H1 (cell line): ENCODE measurements at places on chromosomes 13 and 19.
A peak's percentile ranks its signal among the peaks of the same experiment; 100 is the strongest.

DNA sequence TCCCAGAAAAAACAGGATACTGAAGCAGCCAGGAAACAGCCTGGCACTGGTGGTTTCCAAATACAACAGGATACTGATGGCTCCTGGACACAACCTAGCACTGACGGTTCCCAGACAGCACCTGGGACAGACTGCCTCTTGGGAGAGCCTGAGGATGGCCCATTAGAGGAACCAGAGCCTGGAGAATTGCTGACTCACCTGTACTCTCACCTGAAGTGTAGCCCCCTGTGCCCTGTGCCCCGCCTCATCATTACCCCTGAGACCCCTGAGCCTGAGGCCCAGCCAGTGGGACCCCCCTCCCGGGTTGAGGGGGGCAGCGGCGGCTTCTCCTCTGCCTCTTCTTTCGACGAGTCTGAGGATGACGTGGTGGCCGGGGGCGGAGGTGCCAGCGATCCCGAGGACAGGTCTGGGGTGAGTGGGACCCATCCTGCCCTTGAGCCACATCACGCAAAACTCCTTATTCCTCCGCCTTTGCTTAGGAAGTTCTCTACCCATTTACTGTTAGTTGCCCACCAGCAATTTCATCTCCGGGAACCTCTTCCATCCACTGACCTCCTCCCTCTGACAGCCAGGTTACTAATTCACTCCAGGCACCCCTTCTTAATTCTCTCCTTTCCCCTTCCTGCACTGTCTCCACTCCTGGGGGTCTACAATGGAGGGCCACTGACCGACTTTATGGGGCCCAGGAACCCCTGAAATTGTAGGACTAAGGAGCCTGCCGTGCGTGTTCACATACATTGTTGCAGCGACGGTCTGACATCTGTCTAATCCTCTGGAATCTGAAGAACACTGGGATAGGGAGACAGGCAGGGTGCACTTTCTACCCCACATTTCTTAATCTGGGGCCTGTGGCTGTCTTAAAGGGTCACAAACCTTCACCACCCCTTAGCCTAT lies 1.2 kb downstream of the ITPKC start:
- no peak for DNase-seq

GRCh38 chr19:2856457-2857050 lies 10.6 kb upstream of the ZNF556 start:
- no peak for DNase-seq

- DNase-seq, result peak; percentile 46
These were observed 3.6 kb downstream of the C2CD4C start for GRCh38 chr19:405121-405965.

DNA sequence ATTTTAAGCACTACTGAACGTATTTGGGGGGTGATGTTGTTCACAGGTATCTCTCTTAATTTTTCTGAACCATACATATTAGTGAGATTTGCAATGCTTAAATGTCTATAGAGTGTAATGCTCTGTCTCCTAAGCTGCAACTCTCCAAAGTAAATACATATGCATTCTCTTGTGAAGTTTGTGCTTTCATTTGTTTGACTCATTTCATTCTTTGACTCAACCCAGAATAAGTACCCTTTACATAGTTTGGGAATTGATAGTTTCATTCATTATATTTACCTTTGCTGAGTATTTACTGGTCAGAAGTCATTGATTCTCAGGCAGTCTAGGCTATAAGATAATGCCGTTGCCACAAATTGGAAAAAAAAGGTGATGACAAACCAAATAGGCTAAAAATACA lies 406.9 kb downstream of the FGF9 start:
- no peak for DNase-seq

- DNase-seq, result no peak
These were observed 60.0 kb upstream of the LRCH1 start for GRCh38 chr13:46492946-46493345.

DNA sequence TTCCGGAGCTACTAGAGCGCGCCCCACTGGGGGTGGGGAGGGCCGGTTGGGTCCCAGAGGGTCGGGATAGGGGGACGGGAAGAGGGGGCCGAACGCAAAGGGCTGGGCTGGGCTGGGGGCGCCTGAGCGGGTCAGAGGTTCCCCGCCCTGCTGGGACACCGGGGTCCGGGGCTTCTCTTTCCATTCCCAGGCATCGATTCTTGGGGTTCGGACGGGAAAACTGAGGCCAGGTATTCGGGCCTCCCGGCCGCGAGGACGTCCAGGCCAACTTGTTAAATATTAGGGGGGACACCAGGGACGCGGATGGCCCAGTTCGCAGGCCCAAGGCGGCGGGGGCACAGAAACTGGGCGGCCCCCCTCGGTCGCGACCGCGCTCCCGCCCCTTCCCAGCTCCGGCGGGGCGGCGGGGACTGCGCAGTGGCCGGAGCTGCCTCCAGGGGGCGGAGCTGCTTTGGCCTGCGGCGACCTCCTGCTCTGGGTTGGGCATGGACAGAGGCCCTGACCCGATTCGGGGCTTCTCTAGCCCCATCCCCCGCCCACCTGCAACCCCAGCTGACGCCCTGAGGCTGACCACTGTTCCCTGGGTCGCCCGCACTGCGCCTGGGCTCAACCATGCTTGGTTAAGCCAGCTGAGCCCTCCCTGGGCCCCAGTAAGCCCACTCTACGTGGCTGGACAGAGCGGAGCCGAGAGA lies 1.2 kb upstream of the KLF16 start:
- no peak for DNase-seq

GRCh38 chr19:14375055-14375581 lies 6.1 kb upstream of the ADGRE5 start:
- no peak for DNase-seq

- DNase-seq, result no peak
These were observed 9.3 kb downstream of the RPS9 start for GRCh38 chr19:54209811-54210494.

DNA sequence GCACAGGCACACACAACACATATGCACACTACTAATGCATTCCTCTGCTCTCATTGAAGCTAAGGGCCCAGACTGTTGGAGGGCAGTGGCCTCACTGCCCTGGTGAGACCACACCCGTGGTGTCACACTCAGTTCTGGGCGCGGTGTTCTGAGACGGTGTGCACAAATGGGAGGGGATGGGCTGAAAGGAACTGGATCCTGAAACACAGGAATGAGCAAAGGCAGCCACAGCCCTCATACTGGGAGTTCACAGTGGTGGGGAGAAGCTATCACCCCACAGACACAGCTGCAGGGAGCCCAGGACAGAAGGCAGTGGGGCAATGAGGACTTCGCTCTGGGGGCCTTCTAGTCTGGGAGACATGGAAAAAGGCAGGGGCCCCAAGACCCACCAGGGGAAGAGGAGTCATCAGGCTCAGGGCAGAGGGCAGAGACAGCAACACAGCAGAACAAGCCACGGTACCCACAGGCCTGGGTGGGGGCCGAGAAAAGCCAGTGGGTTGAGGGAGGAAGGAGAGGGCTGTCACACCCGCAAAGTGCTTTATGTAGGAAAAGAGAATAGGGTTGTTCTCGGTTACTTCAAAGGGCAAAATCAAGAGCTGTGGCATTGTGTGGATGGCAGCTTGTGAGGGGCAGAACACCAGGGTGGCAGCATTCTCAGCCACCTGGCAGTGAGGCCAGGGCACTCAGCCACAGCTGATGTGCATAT lies 75.4 kb upstream of the GPR183 start:
- DNase-seq, result no peak

DNA sequence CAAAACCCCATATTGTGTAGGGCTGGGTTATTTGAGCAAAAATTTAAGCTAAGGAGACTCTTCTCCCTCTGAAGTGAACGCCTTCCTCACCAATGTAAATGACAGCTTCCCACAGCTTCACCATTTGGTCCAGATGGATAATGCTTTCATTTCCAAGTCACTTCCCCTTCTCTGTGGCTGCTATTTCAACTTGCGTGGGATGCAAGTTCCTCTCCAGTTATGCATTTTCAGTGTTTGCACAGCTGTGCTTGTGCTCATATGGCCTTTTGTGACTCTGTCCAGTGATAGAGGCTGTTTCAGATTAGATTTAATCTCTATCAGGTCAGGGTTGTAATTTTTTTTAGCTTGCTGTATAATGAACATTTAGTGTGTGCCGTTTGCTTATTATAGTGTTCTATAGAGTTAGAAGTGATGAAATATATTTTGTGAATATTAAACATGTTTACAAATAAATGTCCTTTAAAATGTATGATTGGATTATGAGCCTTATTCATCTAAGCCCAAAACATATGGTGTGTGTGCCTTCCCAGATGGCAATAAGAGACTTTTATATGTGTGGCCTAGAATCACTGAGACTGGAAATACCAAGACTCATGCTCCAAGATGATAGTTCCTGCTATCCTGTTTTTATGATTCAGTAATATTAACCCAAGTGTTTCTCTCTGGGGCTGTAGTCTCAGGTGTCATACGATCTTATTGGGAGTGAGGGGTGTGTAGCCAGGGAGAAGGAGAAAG lies 86.6 kb downstream of the TNFRSF19 start:
- DNase-seq, result no peak

DNA sequence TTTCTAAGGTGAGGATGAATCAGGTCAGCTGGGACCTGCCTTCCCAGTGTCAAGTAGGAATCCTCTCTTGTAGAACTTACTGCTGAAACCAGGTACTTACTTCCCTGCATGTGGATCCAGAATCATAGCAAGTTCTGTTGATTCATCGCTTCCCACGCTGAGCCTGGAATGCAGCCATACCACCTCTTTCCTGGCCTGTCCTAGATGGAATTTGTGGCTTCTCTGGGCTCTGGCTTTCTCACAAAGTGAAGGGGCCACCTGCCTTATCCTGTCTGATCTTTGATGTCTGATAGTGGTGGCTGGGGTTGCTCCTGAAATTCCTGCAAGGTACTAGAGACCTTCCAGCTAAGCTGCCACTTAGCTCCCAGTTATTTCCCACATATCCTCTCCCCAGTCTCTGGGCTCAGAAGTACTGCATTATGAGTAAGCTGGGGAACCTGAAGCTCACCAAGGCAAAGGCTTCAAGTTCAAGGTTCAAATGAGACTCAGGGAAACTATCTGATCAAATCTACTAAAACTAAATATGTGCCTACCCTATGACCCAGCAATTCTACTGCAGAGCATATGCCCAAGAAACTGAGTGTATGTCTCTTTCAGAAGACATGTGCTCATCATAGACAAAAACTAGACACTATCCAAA lies 103.5 kb downstream of the SUCLA2 start:
- no peak for DNase-seq

GRCh38 chr13:43783820-43784219 lies 3.0 kb downstream of the ENOX1 start:
- DNase-seq, result no peak

GRCh38 chr13:76741046-76741445 lies 145.2 kb downstream of the KCTD12 start:
- no peak for DNase-seq

- DNase-seq, result no peak
These were observed 49.5 kb upstream of the FRY start for GRCh38 chr13:31982124-31982523.

GRCh38 chr13:21344662-21345176 lies 114.4 kb downstream of the ZDHHC20 start:
- no peak for DNase-seq

DNA sequence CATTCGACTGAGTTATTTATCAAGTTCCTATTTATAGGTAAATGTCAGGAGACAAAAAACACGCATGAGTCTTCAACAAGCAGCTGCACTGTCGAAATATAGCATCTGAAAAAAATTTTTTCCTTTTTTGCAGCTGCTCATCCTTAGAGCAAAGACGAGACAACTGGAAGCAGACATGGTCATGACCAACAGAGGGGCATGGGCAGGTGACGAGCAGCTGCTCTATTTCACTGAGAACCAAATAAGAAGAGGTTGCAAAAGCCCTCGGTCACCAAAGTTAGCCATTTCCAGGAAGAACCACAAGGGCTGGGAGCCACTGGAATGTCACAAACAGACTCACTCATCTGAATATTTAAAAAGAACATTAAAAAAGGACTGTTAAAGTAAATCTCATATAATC lies 22.2 kb downstream of the SOHLH2 start:
- no peak for DNase-seq

DNA sequence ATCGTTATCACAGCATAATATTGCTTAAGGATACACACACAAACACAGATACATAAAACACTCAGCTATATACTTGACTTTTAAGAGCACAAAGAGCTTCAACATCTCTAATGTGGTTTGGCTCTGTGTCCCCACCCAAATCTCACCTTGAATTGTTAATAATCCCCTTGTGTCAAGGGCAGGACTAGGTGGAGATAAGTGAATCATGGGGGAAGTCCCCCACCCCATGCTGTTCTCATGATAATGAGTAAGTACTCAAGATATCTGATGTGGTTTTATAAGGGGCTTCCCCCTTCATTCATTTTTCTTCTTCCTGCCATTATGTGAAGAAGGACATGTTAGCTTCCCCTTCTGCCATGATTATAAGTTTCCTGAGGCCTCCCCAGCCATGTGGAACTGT lies 481.4 kb downstream of the PCDH9 start:
- no peak for DNase-seq

- no peak for DNase-seq
These were observed 176.4 kb downstream of the FLT1 start for GRCh38 chr13:28318496-28318895.

- DNase-seq, result no peak
These were observed 9.4 kb upstream of the SPC24 start for GRCh38 chr19:11164879-11165406.

DNA sequence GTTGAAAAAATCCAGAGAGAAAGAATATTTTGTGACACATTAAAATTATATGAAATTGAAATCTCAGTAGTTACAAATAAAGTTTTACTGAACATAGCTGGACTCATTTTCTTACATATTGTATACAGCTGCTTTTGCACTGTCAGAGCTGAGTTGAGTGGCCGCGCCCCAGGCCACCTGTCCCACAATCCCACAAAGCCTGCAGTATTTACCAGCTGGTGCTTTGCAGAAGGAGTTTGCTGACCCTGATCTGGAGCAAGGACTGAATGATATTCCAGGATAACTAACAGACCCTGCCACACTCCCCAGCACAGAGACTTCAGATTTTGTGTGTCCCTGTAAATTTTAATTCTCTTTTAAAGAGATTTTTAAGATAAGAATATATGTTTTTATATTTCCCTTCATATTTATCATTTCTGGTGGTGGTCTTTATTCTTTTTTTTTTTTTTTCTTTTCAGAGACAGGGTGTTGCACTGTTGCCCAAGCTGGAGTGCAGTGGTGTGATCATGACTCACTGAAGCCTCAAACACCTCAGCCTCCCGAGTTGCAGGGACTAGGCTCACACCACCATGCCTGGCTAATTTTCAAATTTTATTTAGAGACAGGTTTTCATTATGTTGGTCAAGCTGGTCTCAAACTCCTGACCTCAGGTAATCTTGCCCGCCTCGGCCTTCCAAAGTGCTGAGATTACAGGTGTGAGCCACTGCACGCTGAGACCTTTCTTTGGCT lies 48.5 kb downstream of the TDRD12 start:
- no peak for DNase-seq

DNA sequence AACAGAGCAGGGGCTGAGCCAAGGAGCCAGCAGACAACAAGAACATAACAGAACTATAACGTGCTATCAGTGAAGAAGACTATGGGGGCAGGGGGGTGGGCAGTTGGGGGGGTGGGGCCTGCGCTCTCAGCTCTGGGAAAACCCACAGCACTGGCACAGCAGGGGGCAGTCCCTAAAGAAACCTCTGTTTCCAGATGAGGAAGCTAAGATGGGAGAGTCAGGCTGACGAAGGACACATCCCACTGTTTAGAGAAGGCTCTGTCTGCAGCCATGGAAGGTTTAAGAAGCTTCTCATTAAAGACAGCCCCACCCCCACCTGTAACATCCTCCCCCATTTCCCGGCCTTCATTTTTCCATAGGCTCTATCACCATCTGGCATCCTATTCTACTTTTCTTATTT lies 7.1 kb upstream of the DOCK9 start:
- no peak for DNase-seq

- no peak for DNase-seq
These were observed 211.0 kb downstream of the SLC7A1 start for GRCh38 chr13:29384466-29384865.
